IPS-NIHi11 (cell line): ENCODE measurements at places on chromosomes 6 and 20.

DNA sequence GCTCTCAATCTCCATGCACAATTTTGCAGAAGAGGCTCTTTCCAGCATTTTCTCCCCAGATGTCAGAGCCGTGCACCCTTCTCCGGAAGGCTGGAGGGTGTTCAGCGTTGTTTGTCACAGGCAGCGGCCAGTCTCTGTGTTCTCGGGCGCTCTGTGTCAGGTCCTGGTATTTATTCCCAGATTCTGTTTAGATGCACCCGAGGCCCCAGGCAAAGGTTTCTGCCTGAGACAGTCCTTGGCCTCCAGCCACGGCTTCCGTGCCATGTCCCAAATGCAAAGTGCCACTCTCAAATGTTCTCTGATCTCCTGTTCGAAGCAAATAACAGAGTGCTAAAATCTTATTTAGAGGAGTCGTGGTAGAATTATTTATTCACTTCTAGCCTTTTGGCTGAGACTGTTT is 140.3 kb upstream of the AGPAT4 start:
- DNase-seq: no peak

- DNase-seq: no peak
Observed at GRCh38 chr6:128155826-128156225, 255.0 kb upstream of the THEMIS start.

DNA sequence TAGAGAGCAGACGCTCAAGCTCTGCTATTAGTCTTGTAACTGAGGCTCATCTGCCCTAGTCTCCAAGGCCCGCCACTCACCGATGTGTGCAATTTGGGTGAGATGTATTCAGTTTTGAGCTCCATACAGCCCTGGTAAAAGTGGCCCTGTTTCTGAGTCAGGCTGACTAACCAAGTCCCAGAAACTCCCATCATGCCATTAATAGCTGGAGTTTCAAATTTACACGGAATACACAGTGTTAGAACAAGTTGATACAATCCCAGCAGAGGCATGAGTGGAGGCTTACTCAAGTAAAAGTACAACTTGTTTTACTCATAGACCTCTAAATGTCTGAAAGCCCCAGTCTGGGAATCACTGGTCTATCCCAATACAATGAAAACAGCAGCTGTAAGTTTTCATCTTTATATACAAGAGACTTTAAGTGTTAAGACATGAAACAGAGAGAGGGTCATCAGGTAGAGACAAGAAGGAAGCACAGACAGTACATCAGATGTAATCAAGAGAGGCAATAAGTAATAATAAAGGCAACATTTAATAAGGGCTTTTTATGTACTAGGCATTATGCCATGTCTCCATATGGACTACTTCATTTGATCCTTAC is 42.4 kb downstream of the RTN4IP1 start:
- no peak for DNase-seq

DNA sequence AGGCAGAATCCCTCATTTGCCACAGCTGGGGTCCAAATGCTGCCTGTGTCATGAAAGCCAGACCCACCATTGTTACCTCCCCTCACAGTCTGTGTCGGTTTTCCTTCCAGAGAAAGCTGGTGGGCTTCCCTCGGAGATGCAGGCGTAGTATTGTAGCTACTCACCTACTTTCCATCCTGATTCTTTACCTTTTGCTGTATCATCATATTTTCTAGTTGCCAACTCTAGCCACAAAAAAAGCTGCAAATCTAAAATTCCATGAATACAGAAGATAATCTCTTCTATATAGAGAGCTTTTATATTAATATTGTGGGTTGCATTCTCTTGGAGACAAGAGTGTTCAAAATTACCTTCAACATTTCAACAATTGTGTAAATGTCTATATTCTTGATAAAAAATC is 98.0 kb upstream of the LAMP5 start:
- no peak for DNase-seq

- DNase-seq: no peak
Observed at GRCh38 chr6:5365436-5366195, 104.3 kb downstream of the FARS2 start.

DNA sequence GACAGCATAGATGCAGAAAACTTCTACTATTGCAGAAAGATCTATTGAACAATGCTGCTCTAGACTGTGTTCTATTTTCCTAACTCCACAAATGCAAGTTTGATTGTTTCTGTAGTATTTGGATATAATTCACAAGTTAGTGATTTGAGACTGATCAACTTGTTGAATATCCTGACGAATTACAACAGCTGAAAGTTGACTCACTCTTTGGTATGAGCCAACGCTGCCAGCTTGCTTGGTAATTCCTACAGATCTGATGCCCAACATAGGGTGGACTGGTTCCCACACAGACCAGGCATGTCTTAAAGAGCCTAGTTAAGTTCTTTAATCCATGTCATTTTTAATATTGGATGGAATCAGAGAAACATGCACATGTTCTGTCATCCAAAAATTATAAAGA is 231.0 kb upstream of the RAB32 start:
- DNase-seq: no peak

DNA sequence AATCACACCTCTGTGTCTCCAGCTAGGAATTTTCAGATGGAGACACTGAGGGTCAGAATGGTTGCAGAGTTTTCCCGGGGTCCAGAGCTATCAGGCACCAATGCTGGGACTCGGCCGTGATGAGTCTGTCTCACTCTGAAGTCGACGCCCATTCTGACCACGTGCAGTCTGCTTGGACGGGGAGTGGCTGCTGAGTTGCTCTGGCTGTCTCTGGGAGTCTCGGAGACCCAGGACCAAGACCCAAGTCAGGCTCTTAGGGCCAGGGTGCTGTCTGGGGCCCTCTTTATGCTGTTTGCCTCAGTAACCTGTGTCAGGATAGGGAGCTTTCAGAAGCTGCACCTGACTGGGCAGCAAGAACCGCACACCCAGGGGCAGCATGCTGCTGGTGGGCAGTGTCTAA is 4.6 kb downstream of the IP6K3 start:
- no peak for DNase-seq

GRCh38 chr20:61308477-61308774 is 56.4 kb downstream of the CDH4 start:
- DNase-seq: peak; percentile 4

DNA sequence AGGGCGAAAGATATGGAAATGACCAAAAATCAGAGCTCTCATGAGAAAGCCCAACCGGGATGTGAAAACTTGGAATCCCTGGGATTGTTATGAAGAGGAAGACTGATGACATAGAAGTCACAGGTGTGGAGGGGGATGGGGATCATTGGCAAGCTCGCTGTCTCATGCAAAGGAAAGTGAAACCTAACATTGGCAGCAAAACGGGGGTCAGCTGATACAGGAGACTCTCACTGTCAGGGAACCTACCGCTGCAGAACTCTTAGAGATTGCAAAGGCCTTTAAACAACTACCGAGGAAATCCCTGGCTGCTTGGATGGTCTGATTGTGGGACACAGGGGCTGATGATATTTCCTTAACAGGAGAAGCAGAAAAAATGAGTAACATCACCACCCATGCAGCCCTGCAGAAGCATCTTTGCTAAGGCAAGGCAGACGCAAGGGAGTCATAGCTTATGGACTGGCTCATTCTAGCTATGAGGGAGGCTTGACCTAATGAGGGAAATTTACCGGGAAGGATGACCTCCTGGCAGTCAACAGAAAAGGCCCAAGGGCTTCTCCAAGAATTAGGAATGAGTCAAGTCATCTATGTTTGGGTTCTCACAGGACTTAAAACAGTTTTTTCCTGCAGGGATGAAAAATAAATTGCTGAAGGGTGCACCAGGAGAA is 7.0 kb downstream of the MUC21 start:
- DNase-seq: no peak

DNA sequence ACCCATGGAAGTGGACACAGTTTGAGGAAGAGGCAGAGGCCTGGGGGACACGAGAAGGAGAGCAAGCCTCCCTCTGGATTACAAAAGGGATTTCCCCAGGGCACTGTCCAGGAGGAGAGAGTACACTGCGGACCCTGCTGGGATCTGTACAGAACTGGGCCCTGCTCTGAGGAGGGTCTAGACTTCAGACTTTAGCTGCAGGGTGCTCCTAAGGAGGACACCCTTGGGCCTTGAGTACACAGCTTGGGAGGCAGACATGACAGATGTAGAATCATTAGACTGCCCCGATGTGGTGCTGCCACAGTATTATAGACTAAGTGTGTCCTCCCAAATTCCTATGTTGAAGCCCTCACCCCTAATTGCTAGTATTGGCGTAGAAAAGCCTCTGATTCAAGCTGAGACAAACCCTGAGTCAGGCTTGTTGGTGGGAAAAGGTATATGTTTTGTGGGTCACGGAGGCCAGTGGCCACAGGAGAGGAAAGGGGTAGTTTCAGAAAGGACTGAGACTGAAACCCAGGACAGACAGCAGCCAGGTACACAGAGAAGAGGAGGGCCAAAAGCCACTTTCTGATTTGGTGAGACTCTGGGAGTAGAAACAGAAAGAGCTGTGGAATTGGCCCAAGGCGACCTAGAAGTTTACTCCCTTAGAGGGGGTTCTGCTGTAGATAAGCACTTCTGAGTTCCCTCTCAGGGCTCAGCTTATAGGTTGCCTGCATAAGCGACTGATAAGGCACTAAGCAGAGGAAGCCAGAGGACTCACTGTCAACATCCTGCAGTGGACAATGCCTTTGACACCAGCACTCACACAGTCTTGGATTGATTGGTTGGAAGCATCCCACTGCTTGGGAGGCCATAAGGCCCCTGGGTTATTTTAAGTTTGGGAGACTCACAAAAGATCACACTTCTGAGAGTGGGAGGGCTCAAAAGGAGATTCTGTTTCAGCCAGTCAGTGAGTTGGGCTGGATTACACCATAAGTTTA is 16.5 kb upstream of the SH3BGRL2 start:
- DNase-seq: no peak

GRCh38 chr20:17568972-17569521 is 828 bp upstream of the DSTN start:
- DNase-seq: peak; percentile 72

DNA sequence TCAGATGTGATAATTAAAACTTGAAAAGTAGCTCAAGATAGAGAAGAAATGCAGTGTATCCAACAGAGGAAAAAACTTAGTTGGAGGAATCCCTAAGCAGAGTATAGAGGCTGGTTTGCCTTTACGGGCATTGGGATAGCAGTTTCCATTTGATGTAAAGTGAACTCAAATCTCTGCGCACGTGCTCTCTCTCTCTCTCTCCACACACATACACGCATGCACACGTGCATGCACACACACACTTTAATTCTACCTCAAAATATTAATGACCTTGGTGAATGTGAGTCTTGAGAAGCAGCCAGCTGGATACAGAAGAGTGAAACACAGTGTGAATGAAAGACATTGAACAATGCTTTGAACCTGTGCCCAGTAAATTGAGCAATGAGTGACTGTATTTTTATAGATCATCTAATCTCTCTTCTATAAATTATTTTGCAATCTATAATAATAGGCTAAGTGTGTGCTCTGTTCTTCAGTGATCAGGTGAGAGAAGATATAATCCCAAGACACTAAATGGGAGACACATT is 247.7 kb upstream of the FAM83B start:
- DNase-seq: no peak

- no peak for DNase-seq
Observed at GRCh38 chr20:4714818-4715217, 6.9 kb upstream of the PRND start.

GRCh38 chr6:1802491-1803395 is 193.0 kb downstream of the FOXC1 start:
- peak; percentile 33 for DNase-seq

- peak; percentile 29 for DNase-seq
Observed at GRCh38 chr6:130615816-130616215, 211.4 kb upstream of the SMLR1 start.

- no peak for DNase-seq
Observed at GRCh38 chr20:64064145-64064698, 1.2 kb downstream of the TCEA2 start.

DNA sequence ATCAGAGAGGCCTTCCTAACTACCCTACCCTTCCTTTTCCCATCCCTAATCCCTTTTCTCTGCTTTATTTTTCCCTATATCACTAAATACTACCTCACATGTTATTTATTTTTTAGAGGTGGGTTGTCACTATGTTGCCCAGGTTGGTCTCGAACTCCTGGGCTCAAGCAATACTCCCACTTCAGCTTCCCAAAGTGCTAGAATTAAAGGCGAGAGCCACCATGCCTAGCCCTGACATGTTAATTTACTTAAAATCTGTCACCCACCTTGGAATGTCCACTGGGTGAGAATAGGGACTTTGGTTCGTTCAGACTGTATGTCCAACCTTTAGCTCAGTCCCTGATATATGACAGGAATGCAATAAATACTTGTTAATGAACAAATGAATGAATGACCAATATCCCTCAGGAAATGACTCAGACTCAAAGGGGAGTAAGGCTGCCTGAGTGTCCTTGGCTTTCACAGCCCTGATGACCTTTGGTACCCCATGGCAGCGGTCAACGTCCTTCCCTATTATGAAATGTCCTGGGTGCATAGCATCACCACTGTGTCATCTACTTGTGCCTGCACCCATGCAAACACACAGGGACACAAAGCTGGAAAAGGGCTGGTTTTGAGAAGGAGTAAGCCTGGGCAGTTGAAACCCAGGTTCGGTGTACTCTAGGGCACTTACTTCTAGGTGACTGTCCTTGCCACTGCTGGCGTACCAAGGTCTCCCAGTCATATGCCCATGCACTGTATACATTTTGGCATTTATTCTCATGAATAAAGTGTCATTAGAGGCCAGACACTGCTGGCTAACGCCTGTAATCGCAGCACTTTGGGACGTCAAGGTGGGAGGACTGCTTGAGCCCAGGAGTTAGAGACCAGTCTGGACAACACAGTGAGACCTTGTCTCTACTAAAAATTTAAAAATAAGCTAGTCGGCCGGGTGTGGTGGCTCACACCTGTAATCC is 26.5 kb downstream of the BCL2L1 start:
- no peak for DNase-seq
